ENCODE measurements at places on chromosomes 12 and 14. TPM values are rescaled to one million over a fixed set of nuclear protein-coding genes. Genes with fewer than 3 reads are reported as not detected.

DNA sequence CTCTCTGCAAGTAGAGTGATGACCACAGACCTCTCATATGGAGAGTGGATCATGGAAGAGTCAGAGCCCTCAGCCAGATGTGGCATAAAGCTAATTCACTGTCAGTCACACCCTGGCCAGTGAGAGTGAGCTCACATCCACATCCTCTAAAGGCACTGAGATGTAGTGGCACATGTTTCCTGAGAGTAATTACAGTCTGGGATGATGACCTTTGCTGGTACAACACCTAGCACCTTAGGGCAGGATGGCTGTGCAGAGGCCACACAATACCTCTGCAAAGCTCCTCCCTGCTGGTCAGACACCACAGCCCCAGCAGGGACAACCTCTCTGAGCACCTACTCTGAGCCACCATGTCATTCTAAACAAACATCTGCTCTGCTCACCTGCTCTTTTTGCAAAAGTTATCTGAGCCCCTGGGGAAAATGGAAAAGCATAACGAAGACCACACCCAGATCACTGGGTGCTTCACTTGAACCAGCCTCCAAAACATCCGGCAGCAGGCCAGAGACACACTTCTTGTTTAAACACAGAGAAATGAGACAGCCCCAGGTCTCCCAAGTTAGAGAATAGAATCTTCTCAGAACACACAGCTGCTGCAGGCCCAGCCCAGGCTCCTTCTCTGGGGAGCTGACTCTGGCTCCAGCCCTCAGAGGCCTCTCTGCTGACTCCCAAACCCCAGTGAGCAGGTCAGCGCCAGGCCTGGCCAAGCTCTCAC lies 30.3 kb downstream of the PITPNM2 start:
- no peak for DNase-seq

- no peak for DNase-seq
Measured at GRCh38 chr12:12365931-12366431, 9.1 kb downstream of the BORCS5 start.

The RAPGEF3 gene
- 0.95 TPM for polyA plus RNA-seq

The SYNDIG1L gene
- not detected for polyA plus RNA-seq

The KCNMB4 gene
- 0.66 TPM for polyA plus RNA-seq

The KCNC2 gene
- not detected for polyA plus RNA-seq

The FGF23 gene
- not detected for polyA plus RNA-seq

- no peak for DNase-seq
Measured at GRCh38 chr12:104809706-104810385, 148.2 kb downstream of the SLC41A2 start.

- DNase-seq = peak; percentile 86
Measured at GRCh38 chr12:122356192-122356635, 66.3 kb downstream of the CLIP1 start.

DNA sequence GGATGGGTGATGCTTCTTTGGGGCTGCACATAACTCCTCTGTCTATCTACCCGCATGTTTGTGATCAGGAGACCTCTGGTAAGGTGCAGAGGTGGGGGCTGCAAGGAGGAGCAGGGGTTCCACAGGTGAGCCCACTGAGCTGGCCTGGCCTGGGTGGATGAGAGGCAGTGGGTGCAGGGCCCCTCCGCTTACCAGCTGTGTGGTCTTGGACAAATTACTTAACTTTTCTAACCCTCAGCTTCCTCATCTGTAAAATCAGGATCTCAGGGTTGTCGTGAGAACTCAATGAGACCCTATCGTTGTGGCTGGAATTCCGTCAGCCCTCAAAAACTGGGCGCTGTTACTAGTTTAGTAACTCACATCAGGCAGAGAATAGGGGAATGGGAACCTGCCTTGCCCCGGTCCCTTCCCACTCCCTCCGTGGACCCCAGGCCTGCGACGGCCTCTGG lies 7.5 kb downstream of the PTPN6 start:
- no peak for DNase-seq

DNA sequence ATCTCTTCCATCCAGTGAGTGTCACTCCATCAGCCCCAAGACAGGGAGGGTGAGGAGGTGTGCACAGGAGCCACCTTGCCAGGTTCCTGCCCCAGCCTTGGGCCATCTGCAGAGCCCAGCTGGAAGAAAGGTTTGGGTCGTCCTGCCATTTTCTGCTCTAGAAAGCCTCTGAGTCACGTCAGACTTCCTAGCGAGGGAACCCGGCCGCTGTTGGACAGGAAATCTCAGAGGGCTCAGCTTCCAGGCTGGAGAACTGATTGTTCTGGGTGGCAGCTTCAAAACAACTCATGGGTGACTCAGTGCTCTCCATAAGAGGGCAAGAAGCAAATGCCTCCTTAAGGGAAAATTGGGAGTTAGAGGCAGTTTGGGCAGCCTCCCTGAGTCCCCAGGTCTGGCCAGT lies 16.6 kb downstream of the HIP1R start:
- peak; percentile 89 for DNase-seq

DNA sequence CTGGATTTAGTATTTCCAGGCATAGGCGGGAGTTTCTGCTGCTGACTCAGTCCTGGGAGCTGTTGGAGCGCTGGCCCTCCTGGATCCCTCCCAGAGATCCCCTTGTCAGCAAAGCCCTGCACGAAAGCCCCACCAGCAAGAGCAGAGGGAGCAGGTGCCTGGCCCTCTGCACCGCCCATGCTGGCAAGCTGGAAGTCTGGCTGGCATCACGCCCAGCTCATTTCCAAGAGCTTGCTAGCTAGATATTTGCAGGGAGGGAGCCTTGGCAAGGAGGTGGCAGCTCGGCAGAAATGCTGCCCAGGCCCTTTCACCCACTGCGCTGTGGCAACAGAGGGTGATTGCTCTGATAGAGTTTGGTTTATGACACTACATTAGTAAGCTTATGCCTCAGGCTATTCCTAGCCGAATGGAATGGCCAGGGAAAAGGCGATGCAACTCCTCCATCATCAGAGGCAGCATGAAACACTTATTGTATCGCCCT lies 193.9 kb downstream of the EMP1 start:
- DNase-seq = peak; percentile 61

GRCh38 chr12:28415755-28416154 lies 225.5 kb downstream of the CCDC91 start:
- peak; percentile 70 for DNase-seq

The PMCH gene
- not detected for polyA plus RNA-seq

The ERBB3 gene
- polyA plus RNA-seq = 0.92 TPM

The ARHGEF40 gene
- polyA plus RNA-seq = 18.2 TPM

GRCh38 chr14:64394423-64394822 lies 6.3 kb downstream of the MTHFD1 start:
- DNase-seq = no peak

DNA sequence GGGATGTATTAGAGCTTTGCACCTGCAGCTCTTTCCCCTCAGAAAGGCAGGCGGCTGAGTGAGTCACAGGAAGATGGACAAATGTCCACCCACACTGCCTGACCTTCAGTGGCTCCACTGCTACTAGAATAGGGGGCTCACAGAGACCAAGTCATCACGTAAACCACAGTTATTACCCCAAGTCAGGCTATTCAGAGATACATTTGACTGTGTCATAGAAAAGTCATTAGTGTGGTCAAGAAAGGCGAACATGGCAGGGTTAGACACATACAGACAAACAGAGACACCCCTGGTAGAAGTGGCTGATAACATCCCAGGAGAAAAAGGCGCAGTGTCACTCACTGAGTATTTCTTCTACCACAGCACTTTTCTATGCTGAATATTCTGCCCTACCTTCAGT lies 36.0 kb downstream of the GCH1 start:
- DNase-seq = no peak

- peak; percentile 74 for DNase-seq
Measured at GRCh38 chr12:127145929-127146789, 1120.8 kb upstream of the TMEM132C start.

DNA sequence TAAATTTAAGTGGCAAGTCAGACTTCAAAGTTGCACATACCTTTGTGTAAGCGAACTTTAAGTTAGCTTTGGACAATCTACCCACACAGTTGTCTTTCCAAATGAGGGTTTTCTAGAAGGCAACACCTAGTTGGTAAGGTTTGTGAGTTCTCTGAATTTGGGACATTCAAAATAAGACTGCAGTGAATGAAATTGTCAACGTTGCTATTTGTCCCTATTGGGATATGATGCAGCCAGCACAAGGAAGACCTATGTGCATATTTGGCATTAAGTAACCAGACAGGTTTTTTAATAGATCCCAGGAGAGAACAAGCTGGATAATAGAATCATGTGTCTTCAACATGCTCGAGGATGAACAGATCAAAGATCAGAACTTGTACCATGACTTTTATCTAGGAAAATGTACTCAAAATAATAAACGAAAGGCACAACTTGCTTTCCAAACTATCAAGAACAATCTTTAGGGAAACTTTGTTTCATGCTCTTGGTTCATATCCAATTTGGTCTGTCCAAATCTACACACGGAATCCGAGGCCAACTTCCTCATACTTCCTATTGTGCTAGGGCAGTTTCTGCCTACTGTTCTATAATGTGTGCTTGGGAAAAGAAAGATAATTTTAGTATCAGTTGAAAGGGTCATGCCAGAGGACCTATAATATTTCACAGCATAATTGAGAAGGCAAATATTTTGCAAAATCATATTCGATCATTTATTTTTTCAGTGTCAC lies 284.2 kb upstream of the SOX5 start:
- DNase-seq = no peak

GRCh38 chr14:55123852-55124639 lies 5.0 kb upstream of the LGALS3 start:
- no peak for DNase-seq

GRCh38 chr12:59322473-59322872 lies 273.4 kb upstream of the SLC16A7 start:
- no peak for DNase-seq

- DNase-seq = peak; percentile 36
Measured at GRCh38 chr14:47226877-47227520, 448.4 kb downstream of the MDGA2 start.

The KRT77 gene
- not detected for polyA plus RNA-seq

DNA sequence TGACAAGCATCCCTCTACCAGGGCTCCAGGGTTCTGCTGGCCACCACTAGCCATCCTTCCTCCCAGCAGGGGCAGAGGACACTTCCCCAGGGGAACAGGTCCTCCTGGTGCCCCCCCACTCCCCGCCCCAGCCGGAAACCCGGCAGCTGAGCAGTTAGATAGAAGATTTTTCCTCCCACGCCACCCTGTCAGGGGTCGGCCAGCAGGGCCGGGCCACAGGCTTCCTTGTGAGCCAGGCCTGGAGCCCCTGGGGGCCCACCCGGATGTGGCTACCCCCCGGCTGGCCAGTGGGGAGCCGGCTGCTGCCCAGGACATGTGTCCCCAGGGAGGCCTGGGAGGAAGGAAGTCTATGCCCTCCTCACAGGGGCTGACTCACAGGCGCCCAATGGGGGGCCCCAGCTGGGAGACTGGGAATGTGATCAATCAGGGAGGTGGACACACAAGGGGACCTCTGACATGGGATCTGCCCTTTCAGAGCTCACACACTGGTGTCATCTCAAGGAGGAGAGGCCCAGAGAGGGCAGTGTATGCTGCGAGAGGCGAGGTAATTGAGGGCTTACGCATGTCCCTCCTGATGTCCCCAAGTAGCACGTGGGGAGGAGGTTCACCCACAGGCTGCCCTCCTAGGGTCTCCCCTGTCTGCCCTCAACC lies 4.2 kb downstream of the SH2B3 start:
- DNase-seq = peak; percentile 59

DNA sequence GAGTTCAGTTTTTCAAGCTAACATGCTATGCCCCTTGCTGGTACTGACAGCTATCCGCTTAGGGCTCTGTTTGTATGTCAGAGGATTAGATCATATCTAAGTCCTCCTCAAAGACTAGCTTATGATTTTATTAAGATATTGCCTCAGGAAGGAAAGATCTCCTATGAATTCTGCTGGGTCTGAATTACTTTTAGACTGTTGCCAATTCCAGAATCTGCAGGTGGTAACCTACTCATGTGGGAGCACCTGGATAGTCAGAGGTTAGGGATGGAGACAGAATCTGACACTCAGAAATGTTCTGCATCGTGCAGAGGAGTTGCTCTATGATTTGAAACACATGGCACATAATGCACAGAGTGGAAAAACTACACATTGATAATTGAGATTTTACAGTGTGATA lies 843.4 kb downstream of the SLC6A15 start:
- no peak for DNase-seq

DNA sequence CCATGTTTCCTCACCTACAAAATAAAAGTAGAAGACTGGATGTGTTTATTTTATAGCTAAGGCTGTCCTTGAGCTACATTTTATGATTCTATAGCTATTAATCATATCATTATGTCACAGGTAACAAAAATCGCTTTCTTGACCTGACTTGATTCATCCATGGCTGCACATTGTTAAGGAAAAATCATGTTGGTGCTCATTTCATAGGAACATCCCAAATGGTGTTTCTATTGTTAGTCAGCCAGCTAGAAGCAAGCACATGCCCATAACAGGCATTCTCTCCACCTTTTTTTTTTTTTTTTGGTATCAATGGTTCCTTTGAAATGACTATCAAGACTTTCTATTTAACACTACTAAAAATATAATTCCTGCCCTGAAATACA lies 45.3 kb upstream of the PTHLH start:
- no peak for DNase-seq

- DNase-seq = peak; percentile 36
Measured at GRCh38 chr14:95431199-95432143, 85.0 kb downstream of the SYNE3 start.

DNA sequence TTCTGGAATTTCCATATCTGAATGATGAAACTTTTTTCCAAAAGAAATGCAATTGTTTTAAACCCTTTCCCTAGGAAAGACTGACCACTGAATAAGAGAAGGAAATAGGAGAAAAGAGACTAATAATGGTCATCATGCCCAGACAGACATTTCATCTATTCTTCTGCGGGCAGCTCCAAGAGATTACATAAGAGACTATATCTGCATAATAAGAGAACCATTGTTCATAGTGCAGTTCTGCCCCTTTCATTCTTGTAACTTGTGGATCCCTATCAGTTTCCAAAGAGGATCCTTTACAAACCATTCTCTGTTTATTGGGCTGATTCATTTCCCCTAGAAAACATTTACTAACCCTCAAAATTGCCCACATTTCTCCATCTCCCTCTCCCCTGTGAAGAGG lies 197.8 kb downstream of the FSCB start:
- DNase-seq = no peak

GRCh38 chr12:58233886-58234285 lies 292.5 kb downstream of the ATP23 start:
- no peak for DNase-seq

DNA sequence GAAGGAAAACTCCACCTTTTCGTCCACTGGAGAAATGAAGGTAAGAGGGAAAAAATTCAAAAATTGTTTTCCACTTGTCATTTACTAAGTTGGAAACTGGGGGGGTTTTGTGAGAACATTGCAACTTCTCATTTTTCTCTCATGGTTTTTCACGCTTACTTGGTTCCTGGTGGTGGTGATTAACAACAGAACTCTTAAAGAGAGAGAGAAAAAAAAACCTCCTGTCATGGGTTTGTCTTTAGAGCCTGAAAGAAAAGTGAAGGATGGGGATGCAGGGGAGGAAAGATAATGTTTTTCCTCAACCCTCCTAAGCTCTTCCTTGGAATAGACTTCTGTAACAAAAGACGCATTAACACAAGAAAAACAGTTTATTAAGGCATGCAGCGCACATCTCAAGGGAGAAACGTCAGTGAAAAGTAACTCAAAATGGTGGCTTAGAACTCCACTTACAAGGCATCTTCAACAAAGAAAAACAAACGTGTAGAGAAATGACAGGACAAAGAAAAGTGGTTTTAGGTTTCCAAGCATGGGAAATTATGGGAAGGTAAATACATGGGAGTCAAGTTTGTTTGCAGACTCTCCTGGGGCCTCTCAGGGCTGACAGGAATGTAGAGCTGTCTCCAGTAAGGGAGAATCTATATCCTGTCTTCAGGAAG lies 81.9 kb upstream of the ATF7IP start:
- no peak for DNase-seq

GRCh38 chr12:69544087-69544486 lies 41.2 kb upstream of the CCT2 start:
- no peak for DNase-seq

Data from fibroblast of lung (primary cell).